Natural killer cell (primary cell): ENCODE measurements at places on chromosomes 1 and 21. TPM values are rescaled to one million over a fixed set of nuclear protein-coding genes. Genes with fewer than 3 reads are reported as not detected.

DNA sequence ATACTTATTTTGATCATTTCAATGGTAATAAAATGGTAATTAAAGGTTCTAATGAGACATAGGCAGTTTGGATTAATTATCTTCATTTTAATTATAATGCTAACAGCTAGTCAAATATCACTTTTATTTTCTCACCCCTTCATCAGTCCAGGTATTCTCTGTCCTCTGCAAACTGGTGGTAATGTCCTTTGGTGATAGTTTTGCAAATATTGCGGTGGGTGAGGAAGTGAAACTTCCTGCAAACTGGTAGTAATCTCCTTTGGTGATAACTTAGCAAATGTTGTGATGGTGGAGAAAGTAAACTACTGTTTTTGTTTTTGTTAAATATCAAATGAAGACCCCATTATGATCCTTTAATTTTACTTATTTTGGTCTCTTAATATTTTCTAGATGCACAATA, 209.0 kb downstream of the AMY1C start:
- H3K4me1 ChIP-seq, result no peaks in the 10 kb centered on the region
- no peaks in the 10 kb centered on the region for H3K27me3 ChIP-seq
- no peaks in the 10 kb centered on the region for H3K36me3 ChIP-seq
- no peak overlapping the region for H3K27ac ChIP-seq

DNA sequence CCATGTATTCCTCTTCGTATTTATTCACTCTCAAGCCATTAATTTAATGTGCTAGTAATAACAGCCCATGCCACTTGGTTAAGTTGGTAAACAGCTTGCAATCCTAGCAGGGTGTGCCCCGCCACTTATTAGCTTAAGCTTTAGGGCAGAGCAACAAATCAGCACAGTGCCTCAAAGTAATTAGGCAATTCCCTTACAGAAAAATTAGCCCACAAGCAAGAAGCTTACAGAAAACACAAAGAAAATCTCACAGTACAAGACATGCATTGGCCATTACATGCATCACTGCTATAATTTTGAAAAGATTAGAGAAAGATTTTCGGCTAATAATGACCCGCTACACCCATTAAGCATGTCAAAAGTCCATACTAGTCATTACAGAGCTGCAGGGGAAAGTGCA, 47.6 kb downstream of the TGFB2 start:
- DNase-seq, result no peak
- no peaks in the 10 kb centered on the region for H3K27me3 ChIP-seq
- H3K27ac ChIP-seq, result no peak overlapping the region

DNA sequence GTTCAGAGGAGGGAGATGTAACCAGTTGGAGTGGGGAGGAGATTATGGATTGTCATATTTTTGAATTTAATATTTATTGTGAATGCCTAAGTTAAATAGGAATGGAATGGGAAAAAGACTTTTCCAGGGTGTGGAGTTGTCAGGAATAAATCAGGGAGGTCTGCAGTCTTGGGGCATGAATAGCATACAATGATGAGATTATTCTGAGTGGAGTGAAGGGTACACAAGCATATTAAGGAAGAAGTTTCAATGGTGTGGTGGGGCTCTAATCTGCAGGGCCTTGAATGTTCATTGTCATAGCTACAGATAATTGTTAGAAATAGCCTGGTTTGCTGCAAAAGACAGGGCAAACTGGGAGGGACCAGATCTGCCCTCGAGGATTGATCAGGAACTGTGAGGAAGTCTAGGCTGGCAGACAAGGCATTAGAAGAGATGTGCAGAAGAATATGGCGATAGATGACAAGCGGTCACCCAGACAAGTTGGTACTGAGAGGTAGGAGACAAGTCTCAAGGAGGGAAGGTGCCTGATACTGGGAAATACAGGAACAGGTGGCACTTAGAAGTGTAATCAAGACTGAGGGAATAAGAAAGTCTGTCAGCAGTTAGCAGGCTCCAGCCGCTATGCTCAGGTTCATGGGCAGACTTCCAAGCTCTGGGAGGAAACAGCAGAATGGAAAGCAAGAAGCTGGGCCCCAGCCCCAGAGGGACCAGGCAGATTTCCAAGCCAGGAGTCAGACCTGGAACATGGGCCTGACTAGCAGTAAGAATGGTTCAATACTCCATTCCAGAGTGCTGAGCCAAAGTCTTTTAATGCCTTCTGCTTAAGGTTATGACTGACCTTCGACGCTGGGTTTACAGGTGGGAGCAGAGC, 20.9 kb upstream of the RGL1 start:
- H3K4me3 ChIP-seq, result no peak overlapping the region
- no peaks in the 10 kb centered on the region for H3K36me3 ChIP-seq
- no peak for DNase-seq
- H3K4me1 ChIP-seq, result no peaks in the 10 kb centered on the region
- H3K27me3 ChIP-seq, result no peaks in the 10 kb centered on the region

GRCh38 chr1:205259324-205259832, 31.6 kb downstream of the TMCC2 start:
- no peak overlapping the region for H3K4me3 ChIP-seq
- peaks cover 3% of the 10 kb centered on the region for H3K27me3 ChIP-seq
- H3K36me3 ChIP-seq, result no peaks in the 10 kb centered on the region
- peaks cover 11% of the 10 kb centered on the region for H3K4me1 ChIP-seq
- H3K27ac ChIP-seq, result no peak overlapping the region

Gene TMEM51
- not detected for total RNA-seq

Gene CASQ2
- total RNA-seq, result not detected

DNA sequence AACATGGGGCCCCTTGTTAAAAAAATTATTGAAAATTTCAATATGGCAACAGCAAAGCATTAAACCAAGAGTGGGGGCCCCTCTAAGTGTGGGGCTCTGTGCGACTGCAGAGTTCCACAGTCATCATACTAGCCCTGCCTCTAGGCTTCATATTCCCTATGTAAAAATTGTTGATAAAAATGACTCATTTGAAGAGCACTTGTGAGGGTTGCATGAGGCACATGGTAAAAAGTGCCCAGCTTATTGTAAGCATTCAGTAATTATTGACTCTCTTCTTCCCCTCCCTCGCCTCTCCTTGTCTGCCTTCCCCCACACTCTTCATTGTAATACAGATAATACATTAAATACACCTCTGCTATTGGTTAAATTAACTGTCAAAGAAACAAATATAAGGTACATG, 86.7 kb upstream of the PTBP2 start:
- no peak for DNase-seq
- H3K4me1 ChIP-seq, result no peaks in the 10 kb centered on the region
- no peaks in the 10 kb centered on the region for H3K36me3 ChIP-seq
- no peak overlapping the region for H3K27ac ChIP-seq
- H3K4me3 ChIP-seq, result no peak overlapping the region
- no peaks in the 10 kb centered on the region for H3K27me3 ChIP-seq

Gene BSND
- total RNA-seq, result not detected

Gene HAO2
- total RNA-seq, result not detected

Gene PADI4
- total RNA-seq, result 1.4 TPM

Gene CHD5
- total RNA-seq, result 1.2 TPM

- no peaks in the 10 kb centered on the region for H3K36me3 ChIP-seq
- DNase-seq, result no peak
- H3K27ac ChIP-seq, result no peak overlapping the region
- no peaks in the 10 kb centered on the region for H3K27me3 ChIP-seq
- no peaks in the 10 kb centered on the region for H3K4me1 ChIP-seq
- no peak overlapping the region for H3K4me3 ChIP-seq
These were observed 27.6 kb upstream of the SARS1 start for GRCh38 chr1:109185990-109186732.

Gene OR14A2
- not detected for total RNA-seq

DNA sequence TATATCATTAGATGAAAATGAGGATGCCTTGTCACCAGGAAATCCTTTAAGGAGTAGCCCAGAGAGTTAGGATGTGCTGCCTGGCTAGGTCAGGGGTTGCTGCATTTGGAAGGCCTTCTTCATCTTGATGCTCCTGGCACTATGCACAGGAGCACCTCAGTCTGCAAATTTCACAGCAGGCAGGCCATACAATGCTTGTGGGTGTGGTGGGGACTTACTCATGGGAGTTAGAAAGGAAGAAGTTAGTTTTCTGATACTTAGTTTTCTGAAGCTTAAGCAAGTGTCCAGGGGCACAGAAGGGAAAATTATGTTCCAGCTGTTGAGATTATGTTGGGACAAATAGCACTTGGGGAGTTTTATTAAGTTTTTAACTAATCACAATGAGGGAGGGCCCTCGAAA, 11.4 kb downstream of the HLX start:
- peaks cover 27% of the 10 kb centered on the region for H3K4me1 ChIP-seq
- H3K4me3 ChIP-seq, result no peak overlapping the region
- H3K27me3 ChIP-seq, result peaks cover 37% of the 10 kb centered on the region
- no peak for DNase-seq

DNA sequence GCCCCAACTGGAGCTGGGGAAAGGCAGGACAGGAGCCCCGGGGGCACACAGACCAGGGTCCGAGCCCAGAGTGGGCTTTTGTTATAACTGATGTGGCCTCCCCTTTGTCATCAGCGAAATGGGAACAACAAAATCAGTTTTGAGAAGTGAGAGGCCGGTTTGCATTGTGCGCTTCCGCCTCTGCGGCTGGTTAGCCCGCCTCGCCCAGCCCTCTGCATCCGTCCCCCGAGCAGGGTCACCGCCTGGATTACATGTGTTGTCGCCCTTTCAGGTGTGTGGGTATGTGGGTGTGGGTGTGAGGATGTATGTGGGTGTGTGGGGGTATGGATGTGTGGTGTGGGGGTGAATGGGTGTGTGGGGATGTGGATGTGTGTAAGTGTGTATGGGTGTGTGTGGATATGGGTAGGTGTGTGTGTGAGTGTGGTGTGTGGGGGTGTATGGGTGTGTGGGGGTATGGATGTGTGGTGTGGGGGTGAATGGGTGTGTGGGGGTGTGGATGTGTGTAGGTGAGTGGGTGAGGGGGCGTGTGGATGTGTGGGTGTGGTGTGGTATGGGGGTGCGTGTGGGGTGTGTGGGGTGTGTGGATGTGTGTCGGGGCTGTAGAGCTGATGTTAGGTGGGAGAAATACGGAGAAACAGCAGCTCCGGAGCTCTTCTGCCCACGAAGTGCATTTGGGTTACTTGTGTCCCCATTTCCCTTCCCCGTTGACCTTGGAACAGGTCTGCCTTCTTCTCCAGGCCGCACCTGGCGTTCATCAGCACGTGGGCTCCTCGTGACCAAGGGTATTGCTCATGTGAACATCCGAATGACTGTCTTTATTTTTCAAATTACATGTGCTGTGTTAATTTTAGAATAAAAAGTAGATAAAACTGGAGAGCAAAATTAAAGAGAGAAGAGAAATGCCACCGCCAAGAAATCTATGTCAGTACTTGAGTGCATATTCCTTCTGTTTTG, 67.6 kb downstream of the FHAD1 start:
- no peaks in the 10 kb centered on the region for H3K36me3 ChIP-seq
- no peaks in the 10 kb centered on the region for H3K27me3 ChIP-seq
- DNase-seq, result no peak
- H3K4me1 ChIP-seq, result no peaks in the 10 kb centered on the region
- no peak overlapping the region for H3K27ac ChIP-seq
- H3K4me3 ChIP-seq, result no peak overlapping the region

Gene ZNF648
- not detected for total RNA-seq

Gene GNG12
- not detected for total RNA-seq

DNA sequence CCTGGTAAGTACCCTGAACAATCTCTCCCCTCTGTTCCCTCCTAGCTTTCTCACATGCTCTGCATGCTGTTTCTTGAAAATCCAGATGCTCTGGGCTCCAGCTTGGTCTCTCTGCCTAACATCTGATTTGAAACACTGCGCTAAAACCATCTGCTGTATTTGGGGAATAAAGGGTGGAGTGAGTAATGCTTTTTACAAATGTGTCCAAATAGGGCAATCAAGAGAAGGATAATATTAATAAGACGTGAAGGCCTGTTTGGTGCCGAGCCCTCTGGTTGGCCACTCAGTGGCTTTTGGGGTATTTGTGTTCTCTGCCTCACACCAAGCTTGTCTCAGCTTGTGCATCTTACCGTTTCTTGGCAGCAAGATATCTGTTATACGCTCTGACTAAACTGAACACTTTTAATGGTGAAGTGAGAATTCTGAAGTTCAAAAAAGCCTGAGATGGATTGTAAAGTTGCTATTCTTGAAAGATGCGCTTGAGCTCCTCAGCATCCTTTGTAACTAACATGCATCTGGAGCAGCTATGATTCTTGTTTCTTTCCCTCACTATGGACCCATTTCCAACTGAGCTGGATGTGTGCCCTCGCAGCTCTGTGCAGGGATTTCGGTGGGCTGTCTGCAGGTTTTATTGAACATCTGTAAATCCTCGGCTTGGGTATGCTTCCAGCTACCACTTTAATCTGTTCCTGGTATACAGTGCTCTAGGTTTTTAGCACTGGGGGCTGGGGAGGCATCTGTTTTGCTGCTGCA, 269.4 kb downstream of the RWDD3 start:
- no peaks in the 10 kb centered on the region for H3K27me3 ChIP-seq
- H3K4me1 ChIP-seq, result no peaks in the 10 kb centered on the region
- H3K4me3 ChIP-seq, result no peak overlapping the region
- no peak overlapping the region for H3K27ac ChIP-seq
- no peaks in the 10 kb centered on the region for H3K36me3 ChIP-seq
